ENCODE measurements at places on chromosomes 1 and 21.

- no peak for DNase-seq
These were observed 50.2 kb upstream of the CSF3R start for GRCh38 chr1:36532810-36533401.

DNA sequence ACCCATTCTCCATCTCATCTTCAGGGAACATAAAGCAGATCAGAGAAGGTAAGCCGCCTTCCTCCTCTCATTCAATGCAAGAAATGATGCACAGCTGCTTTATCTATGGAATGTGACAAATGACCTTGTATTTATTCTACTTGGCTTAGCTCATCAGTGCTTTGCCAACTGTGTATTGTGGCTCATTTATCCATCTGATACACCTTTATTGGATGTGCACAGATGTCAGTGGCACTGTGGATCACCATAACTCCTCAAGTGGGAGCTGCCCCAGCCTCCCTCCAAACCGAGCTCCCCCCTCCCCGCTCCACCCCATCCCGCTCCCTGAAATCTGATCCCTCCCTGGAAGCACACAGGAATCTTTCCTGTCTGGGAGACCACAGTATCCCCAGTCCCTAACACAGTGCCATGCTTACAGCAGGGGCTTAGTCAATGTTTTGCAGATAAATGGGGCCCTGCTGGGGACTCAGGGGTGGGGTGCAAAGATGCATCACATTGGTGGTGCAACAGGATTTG lies 156.0 kb upstream of the RAB4A start:
- DNase-seq: no peak

- DNase-seq: no peak
These were observed 13.0 kb upstream of the TMEM9 start for GRCh38 chr1:201167041-201167991.

DNA sequence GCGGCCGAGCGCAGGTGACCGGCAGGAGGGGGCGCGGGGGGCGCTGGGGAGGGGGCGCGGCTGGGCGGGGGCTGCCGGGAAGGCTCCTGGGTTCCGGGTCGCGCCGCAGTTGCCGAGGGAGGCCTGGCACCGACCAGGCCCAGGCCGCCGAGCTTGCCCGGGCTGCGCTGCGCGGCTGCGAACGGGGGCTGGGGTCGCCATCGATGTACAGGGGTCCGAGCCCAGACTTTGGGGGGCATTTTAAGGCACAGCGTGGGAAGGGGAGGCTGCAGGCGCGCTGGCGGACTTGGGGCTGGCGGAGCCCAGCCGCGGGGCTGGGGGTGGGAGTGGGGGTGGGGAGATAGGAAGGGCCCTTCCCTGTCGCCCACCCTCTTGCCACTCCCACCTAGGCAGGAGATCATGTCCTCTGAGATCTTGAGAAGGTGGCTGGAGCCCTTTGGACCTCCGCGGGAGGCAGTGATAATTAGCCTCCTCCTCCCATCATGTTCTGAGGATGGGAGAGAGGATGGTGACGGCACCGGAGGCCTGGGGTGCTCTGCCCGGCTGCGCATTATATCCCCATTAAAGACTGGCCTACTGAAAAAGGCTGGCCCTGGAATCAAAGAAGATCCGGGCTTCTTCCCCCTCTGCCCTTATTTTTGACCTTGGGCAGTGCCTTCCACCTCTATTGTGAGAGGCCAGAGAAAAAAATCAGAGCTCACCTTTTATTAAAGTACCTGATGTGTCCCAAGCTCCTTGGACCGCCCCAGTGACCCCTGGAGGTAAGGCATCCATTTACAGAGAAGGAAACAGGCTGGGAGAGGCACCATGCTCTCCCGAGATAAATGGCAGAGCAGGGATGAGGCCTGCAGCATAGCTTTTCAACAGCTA lies 497 bp downstream of the FBXO44 start:
- DNase-seq: no peak

GRCh38 chr1:103525114-103525606 lies 339 bp upstream of the RNPC3 start:
- DNase-seq: no peak

- no peak for DNase-seq
These were observed 156.0 kb downstream of the PDE4B start for GRCh38 chr1:65948609-65949229.

GRCh38 chr1:166903232-166903631 lies 27.2 kb upstream of the TADA1 start:
- DNase-seq: no peak

DNA sequence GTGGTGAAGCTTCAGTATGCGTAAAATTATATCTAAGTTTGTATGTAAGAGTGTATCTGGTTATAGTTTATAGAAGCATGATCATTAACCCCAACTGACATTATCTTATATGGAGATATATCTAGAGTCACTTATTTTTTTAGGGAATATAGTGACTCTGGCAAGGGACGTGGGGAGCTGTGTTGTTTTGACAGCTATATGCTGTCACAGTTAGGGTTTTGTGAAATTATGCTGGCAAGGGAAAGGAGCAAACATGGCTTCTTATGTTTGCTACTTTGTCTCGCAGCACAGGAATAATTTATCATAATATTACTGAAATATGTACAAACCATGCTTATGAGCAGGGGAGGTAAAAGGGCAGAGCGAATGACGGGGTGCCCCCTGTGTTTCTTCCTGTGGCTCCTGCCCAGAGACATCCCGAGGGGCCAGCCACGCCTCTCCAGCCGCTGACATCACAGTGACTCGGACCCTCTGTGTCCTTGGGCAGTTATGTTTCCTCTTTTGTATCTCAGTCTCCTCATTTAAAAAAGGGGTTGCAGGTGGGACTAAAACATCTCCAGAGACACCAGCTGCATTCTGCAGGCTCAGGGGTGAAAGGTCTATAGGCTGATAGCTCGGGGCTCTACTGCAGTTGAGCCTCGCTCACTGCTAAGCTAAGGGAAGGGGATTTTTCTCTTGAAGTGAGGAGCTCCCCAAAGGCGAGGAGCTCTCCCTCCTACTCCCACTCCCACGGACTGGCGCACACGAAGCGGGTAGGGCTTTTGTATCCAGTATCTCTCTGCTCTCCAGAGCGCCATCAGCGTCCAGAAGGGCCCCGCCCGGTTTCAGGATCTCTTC lies 14.9 kb downstream of the A3GALT2 start:
- no peak for DNase-seq

DNA sequence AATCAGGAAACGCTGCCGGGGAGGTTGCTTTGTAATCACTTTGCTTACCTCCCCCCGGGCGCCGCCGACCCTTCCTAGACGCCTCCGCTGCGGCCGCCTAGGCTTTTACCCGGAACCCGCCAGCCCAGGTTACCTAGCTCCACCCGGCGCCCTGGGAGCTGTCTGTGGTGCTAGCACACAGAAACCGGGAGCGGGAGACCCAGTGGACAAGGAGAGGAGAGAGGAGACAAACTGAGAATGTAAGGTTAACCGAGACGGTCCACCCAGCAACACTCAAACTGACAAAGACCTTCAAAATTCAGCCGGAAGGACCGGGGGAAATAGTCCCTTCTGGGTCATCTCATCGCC lies 9.8 kb downstream of the BARHL2 start:
- peak; percentile 79 for DNase-seq

DNA sequence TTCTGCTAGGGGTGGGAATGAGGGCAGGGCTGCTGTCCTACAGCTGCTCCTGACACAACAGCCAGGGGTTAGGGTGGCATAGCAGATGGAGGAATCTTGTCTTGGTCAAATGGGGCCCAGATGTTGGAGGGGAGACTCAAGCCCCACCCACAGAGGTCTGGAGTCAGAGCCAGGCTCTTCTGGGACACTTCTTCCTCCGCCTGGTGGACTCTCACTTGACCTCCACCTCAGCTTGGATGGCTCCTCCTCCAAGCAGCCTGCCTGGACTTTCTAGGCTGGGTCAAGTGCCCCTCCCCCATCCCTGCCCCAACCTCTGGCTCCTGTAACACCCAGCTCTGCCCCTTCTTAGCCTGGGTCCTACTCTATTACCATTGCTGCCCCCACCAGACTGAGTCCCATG lies 35.5 kb downstream of the EPHA2 start:
- DNase-seq: no peak

- no peak for DNase-seq
These were observed at the start of gene VTCN1 for GRCh38 chr1:117210831-117211261. Gene VTCN1 (minus strand): TSS chr1:117210927. CDS start chr1:117210855, 72 bp downstream.

- DNase-seq: no peak
These were observed 8.7 kb upstream of the MDM4 start for GRCh38 chr1:204507317-204508105.

DNA sequence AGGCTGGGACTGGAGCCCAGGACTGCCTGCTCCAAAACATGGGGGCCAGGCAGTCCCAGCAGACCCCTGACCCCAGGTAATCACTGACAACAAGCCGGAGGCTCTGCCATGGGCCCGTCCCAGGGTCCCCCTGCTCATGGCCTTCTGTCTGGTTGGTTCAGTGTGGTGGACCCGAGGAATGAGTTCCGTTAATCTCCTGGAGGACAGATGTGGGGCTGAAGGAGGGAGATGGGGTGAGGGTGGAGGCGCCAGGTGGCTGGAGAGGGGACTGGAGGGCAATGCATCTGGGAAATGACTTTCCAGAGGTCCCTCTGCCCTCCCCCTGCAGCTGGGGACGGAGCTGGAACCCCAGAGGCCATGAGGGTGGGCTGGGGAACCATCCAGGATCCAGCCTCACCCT lies 103.2 kb downstream of the EBNA1BP2 start:
- no peak for DNase-seq

GRCh38 chr1:165481820-165482532 lies 37.0 kb upstream of the RXRG start:
- no peak for DNase-seq

DNA sequence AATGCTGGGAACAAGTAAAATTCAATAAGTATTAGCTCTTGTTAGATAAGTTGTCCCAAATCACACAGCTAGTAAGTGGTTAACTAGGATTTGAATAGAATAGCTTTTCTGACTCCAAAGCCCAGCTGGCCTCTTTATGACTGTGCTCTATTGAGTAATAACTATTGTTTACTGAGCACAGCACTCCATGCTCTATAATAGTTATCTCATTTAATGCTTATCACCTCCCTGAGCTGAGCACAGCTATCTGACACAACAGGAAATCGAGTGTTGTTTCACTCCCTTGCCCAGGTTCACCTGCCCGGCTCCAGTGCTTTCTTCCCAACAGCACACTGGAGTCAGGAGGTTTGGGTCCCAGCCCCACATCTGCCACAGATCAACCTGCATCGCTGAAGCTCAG lies 38.8 kb upstream of the STMN1 start:
- no peak for DNase-seq

GRCh38 chr1:153790313-153790965 lies 15.2 kb downstream of the SLC27A3 start:
- peak; percentile 89 for DNase-seq

GRCh38 chr1:111203681-111204200 lies 3.3 kb upstream of the DENND2D start:
- DNase-seq: peak; percentile 89

Data from suprapubic skin (tissue), 4 donors.